Activated naive CD8-positive, alpha-beta T cell treated with anti-CD3 and anti-CD28 coated beads, Interleukin-2, amount 10 ng/mL, durations not matched to agents 7 days and 5 days (primary cell): ENCODE measurements at places on chromosomes 5 and 9.

GRCh38 chr5:150345716-150346115 lies 11.8 kb upstream of the TCOF1 start:
- DNase-seq: no peak

- no peak for DNase-seq
Measured at GRCh38 chr5:178177569-178177968, 9.6 kb downstream of the GMCL2 start.

DNA sequence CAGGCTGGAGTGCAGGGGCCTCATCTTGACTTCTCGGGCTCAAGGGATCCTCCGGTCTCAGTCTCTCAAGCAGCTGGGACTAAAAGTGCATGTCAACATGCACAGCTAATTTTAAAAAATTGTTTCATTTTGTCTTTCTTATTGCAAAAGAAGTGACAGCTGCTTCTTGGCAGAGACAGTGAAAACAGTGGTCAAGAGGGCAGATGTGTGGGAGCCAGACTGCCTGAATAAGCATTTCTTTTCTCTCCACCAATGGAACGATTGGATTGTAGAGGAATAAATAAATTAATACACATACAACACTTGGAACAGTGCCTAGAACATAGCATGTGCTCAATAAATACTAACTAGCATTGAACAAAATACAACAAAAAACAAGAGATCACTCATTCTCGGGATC lies 27.4 kb upstream of the KIF4B start:
- DNase-seq: no peak

GRCh38 chr5:52043543-52043942 lies 660.3 kb downstream of the ISL1 start:
- no peak for DNase-seq

DNA sequence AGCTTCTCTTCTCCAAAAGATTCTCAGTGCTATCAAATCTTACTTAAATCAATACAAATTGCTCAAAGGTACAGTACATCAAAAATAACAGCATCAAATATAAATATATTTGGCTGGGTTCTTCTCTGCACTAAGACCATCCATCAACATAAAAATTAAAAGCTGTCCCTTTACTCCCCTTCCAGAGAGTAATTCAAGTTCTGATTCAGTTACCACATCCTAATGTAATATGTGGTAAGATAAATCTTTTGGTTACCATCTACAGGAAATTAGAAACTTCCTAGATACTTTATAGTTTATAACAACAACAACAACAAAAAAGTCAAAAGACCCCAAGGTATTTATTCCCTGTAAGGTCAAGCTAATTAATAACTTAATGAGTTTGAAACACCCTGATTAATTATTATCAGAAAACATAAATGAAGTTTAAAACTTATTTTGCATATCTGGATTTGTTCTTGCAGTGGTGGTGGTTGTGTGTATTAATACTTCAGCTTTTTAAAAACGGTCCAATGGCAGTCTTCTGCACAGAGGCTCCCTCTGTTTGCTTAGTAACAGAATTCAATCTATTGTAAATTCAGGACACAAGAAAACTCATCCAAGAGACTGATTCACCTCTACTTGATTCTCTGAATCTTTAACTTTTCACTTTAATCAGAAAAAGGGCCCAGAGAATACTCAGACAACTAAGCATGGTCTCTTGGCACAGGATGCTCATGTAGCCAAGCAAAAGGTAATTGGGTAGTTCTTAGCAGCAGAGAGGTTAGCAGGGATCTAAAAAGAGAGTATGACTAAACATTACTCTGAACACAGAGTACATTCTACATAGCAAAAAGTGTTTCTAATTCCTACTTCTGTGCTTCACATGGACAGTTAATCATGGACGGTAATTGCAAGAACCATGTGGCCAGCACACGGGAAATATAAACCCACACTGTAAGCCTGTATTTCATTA lies 20.1 kb downstream of the DIAPH1 start:
- DNase-seq: no peak

DNA sequence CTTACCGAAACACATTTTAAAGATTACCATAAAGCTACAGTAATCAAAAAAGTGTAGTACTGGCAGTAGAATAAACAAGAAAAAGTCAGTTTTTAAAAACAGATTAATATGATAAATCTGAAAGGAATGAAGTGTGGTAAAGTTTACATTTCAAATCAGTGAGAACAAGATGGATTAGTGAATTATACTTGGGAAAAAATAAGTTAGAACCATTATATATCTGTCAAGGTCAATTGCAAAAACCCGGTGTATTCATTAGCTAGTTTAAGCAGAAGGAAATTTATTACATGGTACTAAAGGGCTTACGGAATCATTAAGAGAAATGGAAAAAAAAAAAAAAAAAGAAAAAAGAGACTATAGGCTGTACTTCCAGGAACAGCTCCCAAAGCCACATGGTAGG lies 164.3 kb downstream of the MUSK start:
- no peak for DNase-seq

- no peak for DNase-seq
Measured at GRCh38 chr5:31161781-31162181, 31.7 kb upstream of the CDH6 start.

DNA sequence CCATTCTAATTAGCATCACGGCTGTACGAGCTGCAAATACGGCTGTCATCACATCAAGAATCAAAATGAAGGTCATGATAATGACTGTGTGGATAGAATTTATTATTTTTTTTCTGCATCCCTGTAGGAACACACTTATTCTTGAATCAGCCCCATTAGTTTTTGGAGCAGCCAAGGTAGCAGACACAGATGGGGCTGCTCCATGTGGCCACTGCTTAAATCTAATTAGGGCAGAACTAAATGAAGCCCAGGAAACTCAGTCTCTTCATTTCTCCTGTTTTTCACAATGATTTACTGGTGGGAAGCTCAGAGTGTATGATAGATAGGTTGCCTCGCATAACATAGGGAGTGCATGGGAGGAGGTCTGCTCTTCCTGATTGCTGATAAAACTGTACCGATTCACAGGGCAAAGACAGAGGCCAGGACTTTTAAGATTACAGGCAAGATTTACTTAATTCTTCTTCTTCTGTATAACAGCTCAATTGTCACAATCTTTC lies 275.5 kb downstream of the GLIS3 start:
- DNase-seq: no peak

- no peak for DNase-seq
Measured at GRCh38 chr5:99059685-99060084, 130.9 kb upstream of the CHD1 start.

DNA sequence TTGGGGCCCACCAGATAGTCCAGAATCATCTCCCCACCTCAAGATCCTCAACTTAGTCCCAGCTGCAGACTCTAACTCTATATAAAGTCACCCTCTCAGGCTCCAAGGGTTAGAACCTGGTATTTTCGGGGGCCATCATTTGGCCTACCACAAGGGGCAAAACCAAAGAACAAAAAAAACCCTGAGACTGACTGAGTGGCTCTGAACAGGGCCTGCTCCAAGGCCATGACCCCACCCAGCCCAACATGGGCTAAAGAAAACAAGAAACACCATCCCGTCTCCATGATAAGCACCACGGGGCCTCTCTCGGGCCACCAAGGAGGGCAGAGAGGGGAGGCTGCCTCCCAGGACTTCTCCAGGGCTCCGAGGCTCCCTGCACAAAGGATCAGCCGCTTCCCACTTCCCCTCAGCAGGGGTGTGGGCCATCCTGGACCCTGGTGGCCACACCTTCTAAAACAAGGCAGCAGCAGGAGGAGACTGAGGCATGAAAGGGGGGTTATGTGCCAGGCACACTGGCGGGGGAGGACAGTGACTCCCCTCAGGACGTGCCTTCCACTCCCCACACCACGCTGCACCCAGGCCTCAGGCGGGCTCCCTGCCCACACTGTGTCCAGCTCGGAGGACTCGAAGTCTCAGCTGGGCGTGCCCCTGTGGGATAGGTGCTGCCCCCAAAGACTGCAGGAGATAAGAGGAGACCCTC lies 51.5 kb downstream of the SEMA4D start:
- no peak for DNase-seq

DNA sequence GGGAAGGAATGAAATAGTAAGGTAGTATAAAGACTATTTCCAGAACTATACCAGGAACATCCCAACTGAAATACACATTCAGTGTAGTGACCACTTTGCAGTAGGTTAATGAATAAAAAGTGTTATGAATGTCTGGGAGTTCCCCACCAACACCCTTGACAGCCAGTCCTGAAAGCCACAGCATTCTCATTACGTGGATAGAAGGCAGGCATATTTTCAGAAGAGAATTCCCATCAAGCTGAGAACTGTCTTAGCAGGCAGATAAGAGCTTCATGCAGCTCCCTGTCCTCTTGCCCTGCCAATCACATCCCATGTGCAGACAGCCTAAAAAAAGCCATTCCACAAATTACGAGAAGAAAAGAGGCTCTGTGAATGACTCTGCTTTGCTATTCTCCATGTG lies 695.0 kb downstream of the DTWD2 start:
- no peak for DNase-seq

- no peak for DNase-seq
Measured at GRCh38 chr5:153654504-153655200, 164.2 kb downstream of the GRIA1 start.

GRCh38 chr9:12817702-12818101 lies 42.9 kb downstream of the LURAP1L start:
- DNase-seq: no peak

DNA sequence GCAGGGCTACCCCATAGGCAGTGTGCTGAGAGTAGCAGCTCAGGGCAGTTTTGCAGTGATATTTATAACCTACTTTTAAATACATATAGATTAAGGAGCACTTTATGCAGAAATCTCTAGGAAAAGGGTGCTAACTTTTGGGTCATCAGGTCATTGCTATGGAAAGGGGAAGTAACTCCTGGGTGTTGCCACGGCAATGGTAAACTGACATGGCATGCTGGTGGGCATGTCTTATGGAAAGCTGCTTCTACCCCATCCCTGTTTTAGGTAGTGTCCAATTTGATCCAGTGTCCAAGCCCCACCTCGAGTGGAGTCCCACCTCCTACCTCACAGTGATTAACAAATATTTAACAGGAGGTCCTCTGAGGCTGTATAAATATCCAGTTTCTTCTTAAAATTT lies 56.8 kb upstream of the XPA start:
- DNase-seq: no peak

- no peak for DNase-seq
Measured at GRCh38 chr5:134215757-134216156, 10.1 kb downstream of the PPP2CA start.

GRCh38 chr9:136171009-136171800 lies 33.7 kb downstream of the LHX3 start:
- no peak for DNase-seq

- DNase-seq: no peak
Measured at GRCh38 chr9:462121-462520, 247.5 kb downstream of the DOCK8 start.

- DNase-seq: no peak
Measured at GRCh38 chr9:86794391-86795046, 152.8 kb downstream of the GAS1 start.

DNA sequence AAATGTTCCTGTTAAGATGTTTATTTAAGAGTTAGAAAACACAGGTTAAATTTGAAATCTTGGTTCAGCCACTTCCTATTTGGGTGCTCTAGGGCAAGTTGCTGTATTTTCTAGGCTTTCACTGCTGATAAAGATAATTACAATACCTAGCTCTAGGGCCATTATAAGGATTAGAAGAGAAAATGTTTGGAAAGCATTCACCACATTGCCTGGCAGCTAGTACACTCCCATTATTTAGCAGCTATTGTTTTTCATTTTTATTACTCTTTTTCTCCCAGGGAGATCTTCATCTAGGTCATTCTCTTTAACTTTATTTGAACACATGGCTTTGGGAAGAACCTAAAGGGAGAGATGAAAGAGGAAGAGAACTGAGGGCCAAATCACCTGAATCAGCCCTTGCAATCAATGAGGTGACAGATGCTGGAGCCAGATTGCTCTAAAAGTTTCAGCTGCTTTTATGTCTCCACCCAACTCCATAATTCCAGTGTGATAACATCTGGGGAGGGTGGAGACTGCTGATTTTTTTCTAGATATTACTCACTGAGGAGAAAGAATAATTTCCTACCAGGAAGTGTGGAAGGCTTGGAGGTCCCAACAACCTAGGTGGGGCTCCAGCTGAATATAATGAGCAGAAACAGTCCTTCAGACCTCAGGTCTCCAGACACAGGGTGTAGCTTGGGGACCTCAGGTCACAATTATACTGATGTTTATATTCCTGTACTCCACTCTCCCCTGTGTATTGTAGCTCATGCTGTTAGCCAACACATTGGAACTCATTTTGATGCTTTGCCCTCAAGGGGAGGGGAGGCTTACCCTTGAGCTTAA lies 640.0 kb downstream of the RAB3C start:
- no peak for DNase-seq

- DNase-seq: no peak
Measured at GRCh38 chr9:133987446-133987788, 4.7 kb downstream of the VAV2 start.

GRCh38 chr5:65030056-65030455 lies 261.3 kb downstream of the CWC27 start:
- no peak for DNase-seq

- no peak for DNase-seq
Measured at GRCh38 chr5:160720822-160721221, 131.2 kb downstream of the ATP10B start.

DNA sequence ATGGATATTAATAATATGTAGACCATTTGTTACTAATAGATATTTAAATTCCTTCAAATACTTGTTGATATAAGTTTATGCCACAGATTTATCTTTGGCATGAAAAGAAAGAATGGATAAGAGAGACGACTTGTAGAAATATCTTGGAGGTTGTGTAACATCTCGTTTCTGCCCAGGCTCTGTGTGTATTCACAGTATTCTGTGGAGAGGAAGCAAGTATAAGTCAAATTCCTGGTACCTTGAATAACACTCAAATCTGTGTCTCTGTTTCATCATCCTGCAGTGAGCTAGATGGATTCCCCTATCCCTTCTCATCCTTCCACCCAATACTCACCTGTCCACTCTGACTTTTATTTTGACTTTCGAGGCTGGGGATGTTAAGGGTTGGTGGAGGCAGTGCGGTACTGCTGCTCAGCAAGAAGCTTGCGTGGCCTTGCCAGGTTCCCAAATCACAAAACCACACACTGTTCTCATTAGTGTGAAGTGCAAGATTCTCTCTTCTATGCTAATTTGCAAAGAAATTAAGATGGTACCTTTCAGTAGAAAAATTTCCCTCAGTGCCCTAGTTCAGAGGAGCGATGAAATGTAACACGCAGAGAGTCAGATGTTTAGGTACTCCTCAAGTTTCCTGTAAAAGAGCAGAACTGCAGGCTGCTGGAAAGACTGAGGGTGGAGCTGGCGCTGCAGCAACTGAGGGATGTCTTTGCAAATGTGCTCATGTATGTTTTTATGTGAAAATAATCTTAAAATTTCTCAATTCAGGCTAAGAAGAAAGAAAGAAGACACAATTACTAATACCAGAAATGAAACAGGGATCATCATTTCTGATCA lies 42.6 kb upstream of the ANKRD18A start:
- DNase-seq: no peak
